CD4-positive, alpha-beta T cell (primary cell): ENCODE measurements at places on chromosomes 6 and 20.

DNA sequence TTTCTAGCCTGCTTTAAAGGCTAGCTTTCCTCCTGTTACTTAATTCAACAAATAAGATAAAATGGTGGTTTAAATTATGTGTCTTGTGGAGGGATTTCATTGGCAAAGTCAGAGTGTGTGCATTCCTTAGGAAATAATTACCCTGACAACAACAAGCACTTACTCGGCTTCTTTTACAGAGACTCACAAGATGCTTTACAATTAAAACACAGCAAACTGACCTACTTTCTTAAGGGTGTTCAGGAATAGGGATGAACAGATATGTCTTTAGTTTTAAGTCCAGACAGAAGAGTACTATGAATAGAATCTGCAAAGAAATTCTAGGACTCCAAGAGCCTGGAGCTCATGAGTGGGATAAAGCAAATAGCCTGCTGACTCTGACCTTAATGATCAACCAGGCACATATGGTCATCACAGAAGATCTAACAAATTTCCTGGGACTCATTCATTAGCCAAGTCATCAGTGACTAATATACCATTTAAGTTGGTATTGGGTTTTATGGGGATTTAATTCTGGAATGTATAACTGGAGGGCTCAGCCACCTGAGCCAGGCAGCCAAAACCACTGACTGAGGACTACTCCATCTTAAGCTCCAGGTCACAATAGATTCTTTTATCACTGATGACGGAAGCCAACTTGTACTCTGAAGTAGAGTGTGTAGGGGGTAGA, 161.8 kb upstream of the RIMS1 start:
- DNase-seq, result no peak

DNA sequence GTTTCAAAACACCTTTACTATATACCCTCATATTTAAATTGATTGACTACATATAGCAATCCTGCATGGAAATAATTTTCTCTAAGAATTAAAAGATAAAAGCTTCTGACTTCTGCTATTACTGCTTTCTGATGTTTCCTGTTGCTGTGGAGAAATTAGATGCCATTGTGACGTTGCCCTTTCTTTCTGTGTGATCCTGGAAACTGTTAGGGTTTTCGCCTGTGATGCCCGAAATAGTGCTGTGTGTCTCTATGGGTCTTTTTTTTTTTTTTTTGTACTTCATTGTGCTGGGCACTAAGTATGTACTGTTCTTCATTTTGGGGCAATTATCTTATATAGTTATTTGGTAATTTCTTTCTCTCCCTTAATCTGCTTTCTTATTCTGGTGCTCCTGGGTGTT, 205.0 kb downstream of the ARID1B start:
- DNase-seq, result no peak

DNA sequence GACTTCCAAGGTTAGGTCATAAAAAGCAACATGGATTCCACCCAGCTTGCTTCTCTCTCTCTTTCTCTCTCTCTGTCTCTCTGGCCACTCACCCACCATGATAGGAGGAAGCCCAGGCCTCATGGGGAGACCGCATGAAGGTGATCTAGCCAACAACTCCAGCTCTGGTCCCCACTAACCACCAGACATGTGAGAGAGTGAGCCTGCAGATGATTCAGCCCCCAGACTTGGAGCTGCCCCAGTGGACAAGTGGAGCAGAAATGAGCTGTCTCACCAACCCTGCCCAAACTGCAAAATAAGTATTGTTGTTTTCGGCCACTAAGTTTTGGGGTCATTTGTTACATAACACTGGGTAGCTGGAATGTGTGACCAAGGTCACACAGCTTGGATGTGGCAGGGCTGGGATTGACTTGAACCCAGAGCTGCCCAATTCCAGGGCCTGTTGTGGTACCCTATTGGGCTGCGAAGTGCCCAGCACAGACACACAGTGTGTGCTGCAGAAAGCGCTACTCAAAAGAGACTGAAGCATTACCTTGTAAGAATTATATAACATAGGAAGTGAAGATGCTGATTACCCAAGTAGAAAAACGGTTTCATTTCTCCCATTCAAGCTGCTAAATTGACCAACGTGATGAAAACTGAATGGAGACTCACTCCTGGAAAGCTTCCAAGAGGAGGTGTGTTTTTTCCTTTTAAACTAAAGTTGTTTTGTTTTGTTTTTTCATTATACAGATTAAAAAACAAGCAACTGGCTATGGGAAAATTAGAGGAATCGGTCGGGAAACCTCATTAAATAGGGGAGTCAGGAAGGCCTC, 9.1 kb upstream of the TLDC2 start:
- no peak for DNase-seq

- no peak for DNase-seq
These were observed 402.8 kb upstream of the JAG1 start for GRCh38 chr20:11076434-11077105.

DNA sequence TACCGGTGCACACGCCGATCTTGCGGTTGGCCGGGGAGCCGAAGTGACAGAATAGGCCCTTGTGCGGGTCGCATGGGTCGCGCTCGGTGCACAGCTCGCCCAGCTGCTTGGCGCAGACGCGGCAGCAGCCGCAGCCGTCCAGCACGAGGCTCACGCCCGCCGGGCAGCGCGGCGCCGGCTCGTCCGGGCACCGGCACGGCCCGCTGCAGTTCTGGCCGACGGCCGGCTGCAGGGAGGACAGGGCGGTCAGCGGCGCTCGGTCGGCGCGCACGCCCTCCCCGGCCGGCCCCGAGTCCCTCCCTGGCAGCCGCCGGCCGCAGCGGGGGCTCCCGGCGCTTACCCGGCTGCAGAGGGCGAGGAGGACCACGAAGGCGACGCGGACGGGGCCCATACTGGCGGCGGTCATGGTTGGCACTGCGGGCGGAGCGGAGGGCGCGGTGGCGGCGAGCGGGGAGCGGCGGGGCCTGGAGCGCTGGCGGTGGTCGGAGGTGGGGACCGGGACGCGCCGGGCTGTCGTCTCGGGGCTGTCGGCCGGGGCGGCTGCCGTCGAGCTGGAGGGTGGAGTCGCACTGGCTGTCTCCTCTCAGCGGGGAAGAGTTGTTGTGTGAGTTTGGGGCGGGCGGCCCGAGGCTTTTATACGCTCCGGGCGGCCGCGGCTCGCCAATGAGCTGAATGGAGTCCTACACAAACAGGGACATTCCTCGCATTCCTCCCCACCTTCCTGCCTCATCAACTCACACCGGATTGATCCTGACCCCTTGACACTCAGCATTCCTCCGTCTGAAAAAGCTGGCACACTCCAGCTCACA, at the start of gene CCN2:
Gene CCN2 (minus strand): TSS at position 606 of the 809 bp plus-strand sequence. CDS start 200 bp downstream, at position 406.
- no peak for DNase-seq

DNA sequence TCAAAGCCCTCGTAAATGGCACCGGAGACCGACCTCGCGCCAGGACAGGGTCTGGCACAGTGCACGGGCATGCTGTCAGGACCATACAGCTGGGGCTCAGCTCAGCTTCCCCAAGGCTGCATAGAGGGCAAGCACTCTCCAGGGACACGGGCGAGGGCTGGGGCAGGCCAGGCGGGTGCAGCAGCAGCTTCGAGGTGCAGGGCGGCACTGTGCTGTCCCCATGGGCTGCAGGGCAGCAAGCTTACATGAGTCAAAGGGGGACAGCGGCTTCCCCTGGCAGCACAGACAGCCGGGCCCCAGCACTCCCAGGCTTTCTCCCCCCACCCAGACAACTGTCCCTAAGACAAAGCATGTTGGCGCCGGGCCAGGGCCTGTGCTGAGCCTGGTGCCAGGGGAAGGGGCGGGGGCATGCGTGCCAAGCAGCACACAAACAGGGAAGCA, 25.7 kb downstream of the PSMG4 start:
- no peak for DNase-seq

DNA sequence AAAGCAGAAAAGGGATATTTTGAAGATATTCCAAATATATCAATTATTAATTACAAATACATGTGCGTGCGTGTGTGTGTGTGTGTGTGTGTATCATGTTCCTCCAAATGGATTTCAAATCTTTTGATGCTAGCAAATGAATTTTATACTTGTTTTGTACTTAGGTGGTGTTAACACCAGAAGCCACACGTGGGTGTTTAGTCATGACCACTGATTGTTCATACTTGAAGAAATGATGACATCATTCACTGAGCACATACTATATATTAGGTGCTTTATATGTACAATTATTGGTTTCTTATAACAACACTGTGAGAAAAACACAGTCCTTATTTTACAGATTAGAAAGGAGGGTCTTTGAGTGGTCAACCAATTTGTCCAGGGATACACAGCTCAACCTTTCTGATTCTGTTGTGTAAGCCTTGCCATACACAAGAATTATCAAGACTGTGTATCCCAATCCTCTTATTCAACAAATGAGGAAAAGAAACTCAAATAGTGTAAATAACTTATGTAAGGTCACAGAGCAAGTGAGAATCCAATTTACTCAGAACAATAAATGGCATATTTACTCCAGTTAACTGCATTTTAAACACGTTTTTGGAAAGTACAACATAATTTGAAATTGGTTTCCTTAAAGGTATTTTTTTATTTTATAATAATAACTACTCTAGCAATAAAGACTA, 88.5 kb downstream of the BCAS1 start:
- no peak for DNase-seq

DNA sequence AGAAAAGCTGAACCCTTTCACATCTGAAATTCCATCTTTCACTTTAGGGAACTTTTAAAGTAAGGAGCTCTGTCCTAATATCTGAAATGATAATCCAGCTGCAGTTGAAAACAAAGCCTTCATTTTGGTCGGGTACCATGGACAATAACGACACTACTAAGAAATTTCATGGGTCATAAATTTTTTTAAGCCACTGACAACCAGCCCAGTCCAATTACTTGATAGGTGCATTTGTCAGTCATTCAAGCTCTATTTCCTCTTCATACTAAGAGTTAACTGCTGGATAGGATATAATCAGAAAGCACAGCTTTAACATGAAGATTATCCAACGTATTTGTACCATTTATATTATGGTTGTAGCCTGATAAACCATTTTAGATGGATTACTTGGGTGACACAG, 52.5 kb downstream of the MMUT start:
- DNase-seq, result no peak

- DNase-seq, result no peak
These were observed 97.8 kb upstream of the HDAC2 start for GRCh38 chr6:114068771-114069170.

GRCh38 chr20:61748376-61748775, 317.3 kb downstream of the TAF4 start:
- no peak for DNase-seq
